ENCODE measurements at places on chromosomes 16 and 17.

DNA sequence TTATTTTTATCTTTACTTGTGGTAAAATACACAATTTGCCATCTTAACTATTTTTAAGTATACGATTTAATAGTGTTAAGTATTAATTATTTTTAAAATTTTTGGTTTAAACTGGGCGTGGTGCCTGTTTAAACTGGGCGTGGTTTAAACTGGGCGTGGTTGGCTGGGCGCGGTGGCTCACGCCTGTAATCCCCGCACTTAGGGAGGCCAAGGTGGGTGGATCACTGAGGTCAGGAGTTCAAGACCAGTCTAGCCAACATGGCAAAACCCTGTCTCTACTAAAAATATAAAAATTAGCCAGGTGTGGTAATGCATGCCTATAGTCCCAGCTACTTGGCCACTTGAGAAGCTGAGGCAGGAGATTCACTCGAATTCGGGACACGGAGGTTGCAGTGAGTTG is 4.0 kb upstream of the CCDC43 start:
- DNase-seq: no peak

- no peak for DNase-seq
Observed at GRCh38 chr16:1156983-1157638, 4.2 kb downstream of the CACNA1H start.

DNA sequence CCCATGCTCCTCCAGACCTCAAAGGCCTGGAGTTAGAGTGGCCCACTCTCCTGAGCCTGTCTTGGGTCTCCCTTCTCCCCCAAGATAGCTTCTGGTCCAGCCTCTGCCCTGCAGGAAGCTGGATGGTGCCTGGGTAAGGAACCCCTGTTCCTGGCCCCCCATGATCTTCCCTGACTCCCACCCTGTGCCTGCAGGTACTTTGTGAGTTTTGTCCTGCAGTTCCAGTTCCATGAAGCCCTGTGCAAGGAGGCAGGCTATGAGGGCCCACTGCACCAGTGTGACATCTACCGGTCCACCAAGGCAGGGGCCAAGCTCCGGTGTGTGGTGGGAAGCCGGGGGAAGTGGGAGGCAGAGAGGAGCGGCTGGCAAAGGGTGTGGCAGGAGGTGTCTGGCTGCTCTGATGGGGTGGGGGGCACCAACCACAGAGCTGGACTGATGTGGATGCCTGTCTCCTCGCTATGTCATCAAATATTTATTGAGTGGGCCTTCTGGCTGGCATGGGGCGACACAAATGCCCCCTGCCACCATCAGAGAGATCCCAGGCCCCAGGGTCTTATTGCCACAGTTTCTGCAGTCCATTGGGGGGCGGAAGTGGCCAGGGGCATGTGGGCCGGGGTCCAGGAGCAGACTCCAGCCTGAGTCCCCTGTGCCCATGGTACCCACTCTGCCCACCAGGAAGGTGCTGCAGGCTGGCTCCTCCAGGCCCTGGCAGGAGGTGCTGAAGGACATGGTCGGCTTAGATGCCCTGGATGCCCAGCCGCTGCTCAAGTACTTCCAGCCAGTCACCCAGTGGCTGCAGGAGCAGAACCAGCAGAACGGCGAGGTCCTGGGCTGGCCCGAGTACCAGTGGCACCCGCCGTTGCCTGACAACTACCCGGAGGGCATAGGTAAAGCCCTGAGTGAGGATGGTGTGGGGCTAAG is 7.1 kb downstream of the ACE start:
- DNase-seq: no peak

DNA sequence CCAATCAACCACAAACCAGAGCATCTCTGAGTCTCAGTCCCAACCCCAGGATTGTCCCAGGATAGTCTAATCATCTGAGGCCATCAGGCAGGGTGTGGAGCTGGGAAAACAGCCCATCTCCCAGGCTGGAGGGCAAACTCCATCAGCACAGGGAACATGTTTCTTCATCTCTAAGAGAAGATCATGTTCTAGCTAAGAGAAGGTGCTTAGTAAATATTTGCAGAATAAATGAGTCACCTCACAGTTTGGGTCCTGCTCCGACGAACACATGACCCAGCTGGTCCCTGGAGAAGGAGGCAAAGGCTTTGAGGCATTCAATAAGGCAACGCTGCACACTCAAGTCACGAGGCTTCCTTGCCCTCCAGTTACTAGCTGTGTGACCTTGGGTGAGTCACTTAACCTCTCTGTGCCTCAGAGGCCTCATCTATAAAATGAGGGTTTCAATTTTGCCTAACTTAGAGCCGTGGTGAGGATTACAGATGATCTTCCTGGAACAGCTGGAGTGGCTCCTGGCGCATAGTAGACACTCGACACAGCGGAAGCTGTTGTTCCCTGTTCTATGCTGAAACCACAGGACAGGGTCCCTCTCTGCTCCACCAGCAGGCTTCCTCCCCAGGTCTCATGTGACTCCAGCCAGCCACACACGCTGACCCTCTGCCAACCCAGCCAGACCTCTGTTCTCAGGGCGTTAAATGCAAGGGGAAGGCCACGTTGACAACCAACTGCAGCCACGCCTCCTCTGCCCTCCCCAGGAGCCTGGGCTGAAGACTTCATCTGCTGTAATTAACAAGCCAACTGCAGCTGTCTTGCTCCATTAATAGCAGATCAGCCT is 10.3 kb upstream of the RPL38 start:
- no peak for DNase-seq

DNA sequence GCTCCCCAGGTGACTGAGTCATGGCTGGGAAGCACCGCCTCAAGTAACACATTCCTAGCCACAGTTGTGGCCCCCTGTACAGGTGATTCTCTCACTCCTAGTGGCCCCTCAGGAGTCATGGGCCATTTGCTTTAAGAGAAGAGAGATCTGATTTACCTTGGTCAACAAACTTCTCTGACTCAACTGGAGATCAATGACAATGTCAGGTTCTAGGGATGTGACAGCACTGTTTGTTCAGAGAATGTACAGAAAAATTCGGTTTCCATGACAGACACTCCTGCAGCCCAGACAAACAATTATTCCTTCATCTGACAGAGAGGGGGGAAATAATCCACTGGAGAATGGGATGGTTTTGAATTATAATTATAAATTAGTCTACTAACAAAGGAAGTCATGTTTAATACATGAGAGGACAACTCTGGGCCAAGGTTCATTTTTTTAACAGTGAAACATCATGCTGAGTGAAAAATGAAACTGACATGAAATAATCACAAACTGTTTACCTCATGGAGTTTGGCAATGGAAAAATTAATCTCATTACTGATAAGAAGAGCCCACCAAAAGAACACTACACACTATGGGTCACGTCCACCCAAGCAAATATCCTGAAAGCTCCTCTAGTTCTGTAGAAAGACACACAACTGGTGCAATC is 9.7 kb downstream of the ERN1 start:
- no peak for DNase-seq

Data from AG09319 (cell line).